Mesothelial cell of epicardium (in vitro differentiated cells): ENCODE measurements at places on chromosomes 2 and 18. TPM values are rescaled to one million over a fixed set of nuclear protein-coding genes. Genes with fewer than 3 reads are reported as not detected.

- DNase-seq, result no peak
Observed at GRCh38 chr18:75199327-75199726, 9.6 kb downstream of the PTGR3 start.

DNA sequence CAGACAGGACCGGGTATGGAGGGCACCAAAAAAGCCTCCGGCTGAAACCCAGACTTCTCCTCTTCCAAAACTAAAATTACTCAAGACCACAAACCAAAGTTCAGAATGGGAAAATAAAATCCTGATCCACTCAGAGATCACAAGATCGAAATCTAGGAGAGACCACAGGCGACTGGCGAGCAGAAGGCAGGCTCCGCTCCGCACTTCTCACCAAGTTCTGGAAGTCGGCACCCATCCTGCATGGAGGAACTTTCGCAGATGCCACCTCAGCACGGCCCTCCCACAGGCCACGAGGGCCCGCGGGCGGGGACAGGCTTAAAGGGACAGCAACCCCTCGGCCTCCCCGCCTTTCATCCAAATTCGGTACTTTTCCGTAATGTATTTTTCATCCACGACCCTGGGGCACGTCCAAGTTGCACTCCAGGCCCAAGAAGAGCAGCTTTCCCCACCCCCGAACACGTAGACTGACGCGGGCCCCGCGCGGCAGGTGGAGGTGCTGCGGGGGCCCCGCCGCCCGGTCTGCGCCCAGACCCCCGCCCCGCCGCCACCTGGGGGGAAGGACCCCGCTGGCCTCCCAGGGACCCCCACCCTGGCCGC is 43.7 kb downstream of the HDLBP start:
- DNase-seq, result peak; percentile 58

GRCh38 chr2:229888031-229888430 is 33.8 kb downstream of the TRIP12 start:
- DNase-seq, result no peak

GRCh38 chr2:210132239-210132638 is 39.0 kb downstream of the KANSL1L start:
- no peak for DNase-seq

DNA sequence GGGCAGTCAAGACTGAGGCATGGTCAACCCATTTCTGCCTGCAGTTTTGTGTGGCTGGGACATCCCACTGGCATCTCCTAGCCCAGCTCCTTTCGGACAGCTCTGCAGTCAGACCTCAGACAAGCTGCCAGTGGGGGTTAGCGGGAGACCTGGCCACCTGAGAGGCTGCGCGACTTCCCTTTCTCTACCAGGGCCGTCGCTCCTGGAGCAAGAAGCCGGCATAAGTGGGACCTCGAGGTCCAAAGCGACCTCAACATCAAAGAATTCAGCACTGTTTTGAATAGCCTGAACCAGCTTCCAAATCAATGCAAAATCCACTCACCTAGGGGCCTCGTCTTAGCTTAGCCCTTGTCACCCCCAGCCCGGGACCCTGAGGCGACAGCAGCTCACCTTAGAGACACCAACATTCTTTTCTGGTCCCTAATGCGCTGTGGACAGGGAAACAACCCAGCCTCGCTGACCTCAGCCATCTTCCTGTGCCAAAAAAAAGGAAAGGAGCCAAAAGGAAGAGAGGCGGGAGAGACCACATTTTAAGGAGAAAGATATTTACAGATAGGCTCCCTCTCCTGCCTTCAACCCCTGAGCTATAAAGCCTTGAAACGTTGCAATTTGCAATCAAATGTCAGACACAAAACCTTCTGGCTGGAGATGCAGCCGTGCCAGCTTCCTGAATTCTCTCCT is 81.2 kb downstream of the GFPT1 start:
- no peak for DNase-seq

- no peak for DNase-seq
Observed at GRCh38 chr2:214465363-214466146, 54.7 kb downstream of the VWC2L start.

Gene VWA3B
- total RNA-seq, result not detected in 3 replicates

Gene KLHL30
- total RNA-seq, result 0.16 to 0.20 TPM (median 0.20 TPM) in 3 replicates

Gene GMCL1
- total RNA-seq, result 14.1 to 18.6 TPM (median 16.3 TPM) in 3 replicates

Gene NAT8
- total RNA-seq, result not detected in 3 replicates
